KBM-7 (cell line): ENCODE measurements at places on chromosomes 2 and 18.

DNA sequence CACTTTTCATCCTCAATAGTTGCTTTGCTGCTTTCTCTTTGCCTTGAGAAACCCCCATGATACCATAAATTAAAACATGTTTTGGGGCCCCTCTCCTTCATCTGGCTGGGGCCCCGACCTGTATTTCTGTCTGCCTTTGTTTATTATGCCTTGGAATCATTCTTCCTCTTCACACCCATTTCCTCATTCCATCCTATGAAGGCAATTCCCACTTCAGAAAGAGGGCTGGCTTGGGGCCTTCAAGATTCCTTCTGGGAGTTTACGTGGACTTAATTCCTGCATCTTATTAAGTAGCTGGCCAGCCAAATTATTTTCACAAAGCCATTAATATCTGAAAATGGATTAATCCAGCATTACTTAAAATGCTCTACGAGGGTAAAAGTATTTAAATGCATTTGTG is 6.8 kb upstream of the LRRTM1 start:
- no peak for DNase-seq

GRCh38 chr2:79511320-79511951 is 1.4 kb upstream of the CTNNA2 start:
- peak; percentile 68 for DNase-seq

- DNase-seq = no peak
Observed at GRCh38 chr18:48801728-48802542, 148.8 kb downstream of the SMAD7 start.

DNA sequence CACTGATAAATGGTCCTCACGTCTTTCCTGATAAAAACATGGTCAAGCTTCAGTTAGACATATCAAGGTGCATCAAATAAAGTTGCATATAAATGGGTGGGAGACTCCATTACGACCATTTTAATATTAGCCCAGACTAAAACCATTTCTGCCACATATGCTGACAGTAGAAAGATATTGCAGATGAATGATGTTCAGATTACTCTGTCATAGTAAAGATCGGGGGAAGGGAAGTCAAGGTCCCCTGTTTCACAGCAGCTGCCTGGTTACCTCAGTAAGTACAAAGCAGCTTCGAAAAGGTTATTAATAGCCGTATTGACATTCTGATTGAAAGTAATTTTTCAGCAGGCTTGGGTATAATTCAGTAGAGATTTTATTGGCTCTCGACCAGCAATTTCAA is 927.7 kb upstream of the CDH2 start:
- DNase-seq = no peak

DNA sequence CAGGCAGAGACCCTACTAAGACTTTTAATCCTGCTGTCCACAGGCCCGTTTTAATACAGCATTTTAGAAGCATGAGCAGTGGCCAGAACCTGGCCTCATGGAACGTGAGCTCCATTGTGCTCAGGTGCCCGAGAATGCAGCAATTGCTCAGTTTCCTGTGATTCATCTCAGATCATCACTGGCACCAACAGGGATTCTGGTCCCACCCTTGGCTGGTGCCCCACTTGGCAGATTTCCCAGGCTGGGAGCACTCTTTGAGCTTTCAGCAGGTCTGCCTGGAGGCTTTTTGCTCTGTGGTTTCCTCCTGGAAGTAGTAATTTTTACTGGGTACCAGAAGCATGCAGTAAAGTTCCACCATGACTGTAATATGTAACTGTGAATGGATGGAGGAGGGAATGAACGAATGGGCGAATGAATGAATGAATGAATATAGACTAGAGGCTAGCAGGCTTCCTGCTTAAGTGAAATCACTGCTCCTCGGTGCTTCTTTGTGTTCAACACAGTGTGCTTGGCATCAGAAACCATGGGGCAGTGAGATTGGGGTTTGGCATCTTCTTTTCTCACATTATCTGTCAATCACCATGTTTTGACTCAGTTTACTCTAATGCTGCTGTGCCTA is 312.9 kb downstream of the PRKCE start:
- DNase-seq = peak; percentile 17

GRCh38 chr18:55014095-55014494 is 54.8 kb upstream of the CCDC68 start:
- no peak for DNase-seq

DNA sequence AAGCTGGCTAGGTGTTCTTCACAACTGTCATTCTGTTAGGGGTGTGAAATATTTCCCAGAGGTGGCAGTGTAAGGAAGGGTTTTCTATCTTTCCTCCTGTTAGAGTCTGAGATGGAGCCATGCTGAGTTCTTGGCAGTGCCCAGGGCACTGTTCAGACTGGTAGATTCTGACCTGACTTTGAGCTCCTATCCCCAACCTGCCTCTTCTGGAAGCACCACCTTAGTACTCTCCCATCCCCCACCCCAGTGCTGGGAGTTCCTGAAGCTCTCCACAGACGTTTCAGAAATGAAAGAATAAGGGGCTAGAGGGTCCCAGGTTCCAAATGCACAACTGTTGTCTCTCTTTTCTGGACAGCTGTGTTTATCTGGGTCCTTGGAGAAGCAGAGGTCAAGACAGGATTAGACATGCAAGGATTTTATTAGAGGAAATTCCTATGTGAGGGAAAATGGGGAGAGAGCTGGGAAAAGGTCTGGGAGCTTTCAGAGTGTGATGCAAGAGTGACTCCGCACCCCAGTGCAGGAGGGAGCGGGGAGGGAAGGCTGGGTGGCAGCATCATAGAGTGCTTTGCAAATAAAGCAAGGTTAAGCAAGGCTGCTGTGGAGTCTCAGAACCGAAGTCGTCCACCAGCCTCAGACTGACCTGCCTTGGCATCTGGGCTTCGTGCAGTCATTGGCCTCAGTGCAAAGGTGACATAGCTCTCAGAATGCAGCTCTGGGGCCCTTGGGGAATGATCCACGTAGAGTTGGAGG is 75.5 kb downstream of the SLC4A3 start:
- DNase-seq = no peak
